ENCODE measurements at places on chromosomes 11 and 22.

GRCh38 chr22:36797374-36797773 is 19.5 kb downstream of the PVALB start:
- DNase-seq = no peak

DNA sequence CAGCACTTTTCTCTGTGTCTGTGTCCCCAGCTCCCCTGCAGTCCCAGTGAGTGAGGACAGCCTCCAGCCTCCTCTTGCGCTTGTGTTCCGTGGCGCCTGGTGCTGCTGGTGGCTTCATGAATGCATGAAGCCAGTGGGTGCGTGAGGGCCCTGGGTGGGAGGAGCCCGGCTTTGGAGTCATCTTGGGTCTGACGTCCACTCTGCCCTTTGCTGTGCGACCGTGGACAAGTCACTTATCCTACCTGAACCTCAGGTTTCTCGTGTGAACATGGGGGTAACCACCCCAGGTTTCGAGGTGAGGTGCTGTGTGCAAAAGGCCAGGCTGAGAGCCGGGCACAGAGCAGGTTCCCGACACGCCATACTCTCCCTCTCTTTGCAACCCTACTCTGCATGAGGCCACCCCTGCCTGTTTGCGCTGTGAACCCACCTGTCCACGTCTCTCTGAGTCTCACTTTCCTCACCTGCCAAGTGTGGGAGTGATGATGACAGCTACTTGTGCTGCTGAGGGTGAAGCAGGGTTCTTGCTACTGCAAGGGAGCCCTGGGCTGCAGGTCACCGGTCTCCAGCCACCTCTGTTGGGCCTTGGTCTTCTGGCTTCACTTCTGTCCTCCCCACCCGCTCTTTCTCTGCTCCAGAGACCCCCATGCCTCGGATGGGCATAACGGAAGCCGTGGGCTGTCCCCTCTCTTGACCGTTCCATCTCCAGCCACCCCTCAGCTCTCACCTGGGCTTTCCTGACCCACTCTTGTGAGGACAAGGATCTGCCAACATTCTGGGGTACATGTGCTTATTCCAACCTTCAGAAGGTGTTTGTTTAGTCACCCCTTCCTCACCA is 537.6 kb downstream of the TBC1D22A start:
- no peak for DNase-seq

DNA sequence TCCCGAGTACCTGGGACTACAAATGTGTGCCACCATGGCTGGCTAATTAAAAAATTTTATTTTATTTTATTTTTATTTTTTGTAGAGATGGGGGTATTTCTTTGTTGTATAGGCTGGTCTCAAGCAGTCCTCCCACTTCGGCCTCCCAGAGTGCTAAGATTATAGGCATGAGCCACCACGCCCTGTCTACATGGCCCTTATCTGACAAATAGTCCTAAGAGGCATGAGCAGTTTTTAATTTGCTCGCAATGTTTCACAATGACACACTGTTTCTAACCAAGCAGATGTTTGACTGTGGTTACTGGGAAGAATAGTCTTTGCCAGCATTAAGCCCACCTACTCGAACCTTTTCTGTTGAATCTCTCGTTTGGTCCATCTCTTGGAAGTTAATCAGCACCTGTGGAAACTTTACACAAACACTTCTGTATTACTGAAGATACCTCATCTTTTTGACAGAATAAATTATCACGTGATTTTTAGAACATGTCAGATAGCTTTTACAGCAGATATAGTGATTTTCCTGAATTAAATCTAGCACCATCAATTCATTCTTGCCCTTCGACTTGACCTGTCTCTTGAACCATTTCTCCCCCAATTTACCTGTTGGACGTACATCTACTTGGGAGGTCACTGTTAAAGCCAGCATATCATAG is 71.4 kb downstream of the MTMR3 start:
- DNase-seq = no peak

DNA sequence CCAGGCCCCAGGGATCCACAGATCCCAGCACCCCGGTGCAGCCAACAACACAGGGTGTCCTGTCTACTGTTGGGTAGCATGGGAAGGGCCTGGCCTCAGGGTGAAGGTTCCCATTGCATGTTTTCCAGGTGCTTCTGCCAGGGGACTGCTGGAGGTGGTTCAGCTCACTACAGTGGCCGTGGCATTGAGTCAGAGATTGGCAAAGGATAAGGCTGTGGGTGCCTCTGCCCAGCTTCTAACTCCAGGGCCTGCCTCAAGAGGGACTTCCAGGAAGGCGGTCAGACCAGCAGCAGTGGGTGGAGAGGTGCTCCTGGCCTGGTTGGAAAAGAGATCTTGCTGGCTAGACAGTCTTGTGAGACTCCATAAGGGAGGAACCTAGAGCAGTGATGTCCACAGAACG is 20.9 kb downstream of the CSNK1E start:
- no peak for DNase-seq

DNA sequence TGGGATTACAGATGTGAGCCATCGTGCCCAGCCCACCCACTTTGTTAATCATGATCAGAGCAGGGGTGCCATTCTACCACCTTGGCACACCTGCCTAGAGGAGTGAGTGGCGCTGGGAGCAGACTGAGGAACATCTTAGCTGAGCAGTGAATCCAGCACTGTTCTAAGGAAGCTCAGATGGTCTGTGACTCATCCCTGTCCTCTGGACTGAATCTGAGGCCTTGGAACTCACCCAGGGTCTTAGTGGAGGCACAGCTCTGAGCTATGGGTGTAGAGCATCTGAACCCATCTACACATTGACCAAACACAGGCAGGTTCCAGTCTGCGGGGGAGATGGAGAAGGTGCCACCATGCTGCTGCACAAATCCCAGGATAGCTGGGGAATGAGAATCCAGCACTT is 14.9 kb downstream of the PGAP2 start:
- no peak for DNase-seq

DNA sequence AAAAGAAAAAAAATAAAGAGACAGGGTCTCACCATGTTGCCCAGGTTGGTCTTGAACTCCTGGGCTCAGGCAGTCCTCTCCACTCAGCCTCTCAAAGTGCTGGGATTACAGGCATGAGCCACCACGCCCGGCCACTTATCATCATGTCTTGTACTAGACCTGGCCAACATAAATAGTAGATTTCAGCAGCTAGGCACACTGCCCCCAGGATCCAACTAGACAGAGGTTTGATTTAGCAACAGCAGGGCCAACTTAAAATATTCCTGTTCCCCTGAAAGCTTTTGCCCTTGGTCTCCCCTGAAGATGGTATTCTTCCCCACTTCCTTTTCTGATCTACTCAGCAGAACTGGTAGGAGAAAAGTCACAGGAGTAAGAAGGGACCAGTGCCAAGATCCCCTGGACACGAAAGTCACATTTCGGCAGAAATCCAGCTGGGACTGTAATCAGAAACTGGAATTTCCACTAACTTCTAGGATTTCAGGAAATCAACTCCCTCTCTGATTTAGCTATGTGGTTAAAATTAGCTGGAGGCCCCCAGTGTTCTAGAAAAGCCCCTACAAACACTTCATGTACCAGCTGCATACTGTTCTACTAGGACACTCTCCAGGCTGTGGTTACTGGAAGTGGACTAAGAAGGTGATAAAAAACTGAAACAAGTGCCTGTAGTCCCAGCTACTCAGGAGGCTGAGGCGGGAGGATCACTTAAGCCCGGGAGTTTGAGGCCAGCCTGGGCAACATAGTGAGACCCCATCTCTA is 8.9 kb upstream of the PPP2R1B start:
- no peak for DNase-seq

DNA sequence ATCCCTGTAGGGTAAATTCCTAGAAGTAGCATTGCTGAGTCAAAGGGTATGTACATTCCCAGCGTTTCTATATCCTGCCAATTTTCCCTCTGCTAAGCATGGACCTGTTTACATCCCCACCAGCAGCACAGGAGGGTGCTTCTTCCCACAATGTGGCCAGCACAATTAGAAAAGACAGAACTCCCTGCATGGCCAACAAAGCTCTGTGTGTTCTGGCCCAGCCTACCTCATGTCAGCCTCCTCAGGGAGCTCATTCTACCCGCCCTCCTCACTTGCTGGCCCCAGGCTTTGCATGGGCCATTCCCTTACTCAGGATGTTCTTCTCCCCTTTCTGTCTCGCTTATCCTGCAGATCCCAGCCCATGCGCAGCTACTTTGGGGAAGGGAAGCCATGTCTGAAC is 186.1 kb downstream of the DSCAML1 start:
- no peak for DNase-seq

- no peak for DNase-seq
Observed at GRCh38 chr22:44482776-44483175, 15.3 kb downstream of the RTL6 start.

- DNase-seq = no peak
Observed at GRCh38 chr11:133896028-133896427, 50.7 kb upstream of the SPATA19 start.

DNA sequence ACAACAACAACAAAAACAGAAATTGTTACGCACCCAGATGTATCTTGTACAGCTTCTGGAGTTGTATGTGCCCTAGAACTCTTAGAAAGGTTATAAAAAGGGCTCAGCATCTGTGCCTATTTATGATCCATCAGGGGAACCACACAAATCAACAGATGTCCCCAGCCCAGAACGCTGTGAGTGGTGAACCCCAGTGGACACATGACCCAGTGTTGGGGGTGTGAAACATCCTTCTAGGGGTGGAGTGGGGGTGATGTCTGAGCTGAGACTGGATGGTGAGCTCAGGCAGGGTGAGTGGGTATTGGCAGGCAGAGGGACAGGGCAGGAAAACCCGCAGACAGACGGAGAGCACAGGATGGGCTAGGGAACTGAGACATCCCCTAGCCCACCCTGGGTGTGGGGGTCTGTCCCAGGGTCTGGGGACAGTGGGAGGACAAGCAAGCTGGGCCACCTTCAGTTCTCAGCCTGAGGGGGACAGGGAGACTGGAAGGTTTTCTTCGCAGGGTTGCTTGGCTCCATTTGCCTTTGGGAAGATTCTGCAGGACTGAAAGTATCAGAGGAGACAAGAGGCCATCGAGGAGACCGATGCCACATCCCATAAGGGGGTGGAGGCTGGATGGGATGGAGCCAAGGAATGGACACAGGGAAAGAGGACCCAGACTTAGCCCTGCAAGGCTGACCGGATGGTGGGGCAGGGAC is 5.8 kb upstream of the EMID1 start:
- no peak for DNase-seq

DNA sequence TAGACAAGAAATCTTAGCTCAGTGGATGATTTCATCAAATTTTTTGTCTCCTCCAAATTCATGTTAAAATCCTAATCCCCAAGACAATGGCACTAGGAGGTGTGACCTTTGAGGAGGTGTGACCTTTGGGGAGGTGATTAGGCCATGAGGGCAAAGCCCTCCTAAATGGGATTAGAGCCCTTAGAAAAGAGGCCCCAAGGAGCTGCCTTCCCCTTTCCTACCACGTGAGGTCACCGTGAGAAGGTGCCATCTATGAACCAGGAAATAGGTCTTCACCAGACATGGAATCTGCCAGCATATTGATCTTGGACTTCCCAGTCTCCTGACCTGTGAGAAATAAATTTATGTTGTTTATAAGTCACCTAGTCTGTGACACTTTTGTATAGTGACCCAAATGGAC is 138.7 kb downstream of the TRIM29 start:
- DNase-seq = peak; percentile 50

GRCh38 chr11:28086569-28086968 is 21.4 kb downstream of the KIF18A start:
- no peak for DNase-seq

GRCh38 chr11:58626934-58627483 is 4.5 kb downstream of the CNTF start:
- DNase-seq = no peak

GRCh38 chr22:38484244-38484643 is 16.3 kb downstream of the KDELR3 start:
- DNase-seq = no peak

GRCh38 chr11:90113541-90113940 is 20.9 kb upstream of the NAALAD2 start:
- DNase-seq = no peak

- DNase-seq = peak; percentile 2
Observed at GRCh38 chr11:70491696-70492472, 93.6 kb downstream of the CTTN start.

DNA sequence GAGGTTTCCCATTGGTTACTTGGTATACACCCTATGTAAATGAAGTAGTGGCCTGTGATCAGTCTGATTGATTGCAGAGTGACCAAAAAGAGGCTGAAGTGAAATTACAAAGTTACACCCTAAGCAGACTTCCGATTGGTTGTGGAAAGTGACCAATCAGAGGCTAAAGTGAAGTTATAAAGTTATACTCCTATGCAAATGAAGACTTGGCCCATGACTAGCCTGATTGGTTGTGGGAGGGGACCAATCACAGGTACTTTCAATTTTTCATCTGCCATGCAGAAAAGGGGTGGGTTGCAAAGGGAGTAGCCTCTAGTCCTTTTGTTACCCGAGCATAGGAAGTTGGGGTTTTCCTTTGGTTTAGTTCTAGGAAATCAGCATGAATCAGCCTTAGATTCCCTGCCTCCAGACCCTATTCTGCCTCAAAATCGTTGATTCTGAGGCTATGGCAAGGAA is 18.1 kb upstream of the CSTF3 start:
- no peak for DNase-seq

GRCh38 chr11:77479746-77480352 is 6.0 kb upstream of the PAK1 start:
- DNase-seq = no peak

GRCh38 chr11:11522591-11522990 is 99.2 kb downstream of the GALNT18 start:
- DNase-seq = no peak

GRCh38 chr11:17471501-17471900 is 5.1 kb downstream of the ABCC8 start:
- DNase-seq = no peak

- no peak for DNase-seq
Observed at GRCh38 chr22:27237080-27237741, 564.3 kb downstream of the MN1 start.
